ENCODE measurements at places on chromosomes 1 and 21. TPM values are rescaled to one million over a fixed set of nuclear protein-coding genes. Genes with fewer than 3 reads are reported as not detected.

DNA sequence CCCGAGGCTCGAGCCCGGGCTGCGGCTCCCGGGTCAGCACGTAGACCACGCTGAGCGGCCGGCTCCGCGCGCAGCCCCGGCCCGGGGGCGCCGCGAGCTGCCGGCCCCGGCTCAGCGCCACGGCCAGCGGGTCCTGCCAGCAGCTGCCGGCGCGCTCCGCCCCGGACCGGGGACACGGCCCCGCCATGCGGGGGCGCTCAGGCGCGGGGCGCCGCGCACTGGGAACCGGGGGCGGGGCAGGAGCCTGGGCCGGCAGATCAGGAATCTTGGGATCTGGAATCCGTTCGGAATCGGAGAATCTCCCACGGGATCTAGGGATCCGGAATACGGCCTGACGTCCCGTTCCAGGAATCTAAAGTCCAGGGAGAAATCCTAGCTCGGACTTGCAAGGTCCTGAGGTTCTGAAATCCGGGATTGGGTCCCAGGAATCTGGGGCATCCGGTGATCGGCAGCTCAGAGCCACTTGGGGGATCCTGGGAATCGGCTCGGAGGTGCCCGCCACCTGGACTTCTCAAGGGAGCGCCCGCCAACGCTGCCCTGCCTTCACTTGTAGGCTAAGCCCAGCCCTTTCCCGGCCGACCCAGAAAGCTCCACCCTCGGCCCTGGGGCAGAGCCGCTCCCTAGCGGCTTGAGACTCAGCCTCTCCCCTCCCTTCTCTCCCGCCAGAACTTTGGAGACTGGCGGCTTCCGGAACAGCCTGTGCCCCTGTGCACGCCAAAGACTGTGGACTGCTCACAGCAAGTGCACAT, at the start of gene MAP3K6:
Gene MAP3K6, minus strand, starts transcription at position 551 of the 749 bp plus-strand sequence. Its CDS starts 364 bp downstream, at position 187.
- DNase-seq, result peak; percentile 85

DNA sequence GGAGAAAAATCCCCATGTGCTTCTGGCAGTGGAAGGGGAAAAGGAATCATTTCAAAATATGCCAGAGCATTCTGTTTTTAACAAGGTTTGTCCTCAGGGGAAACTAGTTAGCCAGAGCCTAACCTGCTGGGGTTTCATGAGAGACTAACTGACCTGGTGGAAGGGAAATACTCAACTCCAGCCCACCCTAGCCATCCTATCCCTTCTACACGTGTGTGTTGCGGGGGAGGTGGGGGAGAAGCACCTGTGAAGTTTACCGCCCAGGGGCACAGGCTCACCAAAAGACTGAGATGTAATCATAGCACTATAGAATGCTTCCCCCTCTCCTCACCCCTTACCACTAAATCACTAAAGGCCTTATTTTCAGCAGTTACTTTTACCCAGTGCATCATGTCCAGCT, 139.5 kb downstream of the GRIK3 start:
- DNase-seq, result no peak

The TRNP1 gene
- 2.0 TPM for total RNA-seq

DNA sequence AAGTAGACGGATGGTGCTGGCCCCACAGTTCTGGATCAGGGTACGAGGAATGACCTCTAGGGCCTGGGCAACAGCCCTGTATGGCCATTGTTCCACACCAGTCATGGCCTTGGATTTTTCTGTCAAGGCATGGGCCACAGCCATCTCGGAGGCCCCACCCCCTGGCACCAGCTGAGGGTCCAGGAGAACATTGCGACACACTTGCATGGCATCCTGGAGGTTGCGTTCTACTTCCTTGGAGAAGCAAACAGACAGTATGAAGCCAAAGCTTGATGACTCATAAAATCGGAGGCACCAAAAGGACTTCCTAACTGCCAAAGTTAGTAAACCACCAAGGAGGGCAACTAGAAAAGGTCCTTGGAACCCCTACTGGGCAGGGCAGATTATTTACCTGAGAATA, 11.9 kb upstream of the VHLL start:
- DNase-seq, result no peak

DNA sequence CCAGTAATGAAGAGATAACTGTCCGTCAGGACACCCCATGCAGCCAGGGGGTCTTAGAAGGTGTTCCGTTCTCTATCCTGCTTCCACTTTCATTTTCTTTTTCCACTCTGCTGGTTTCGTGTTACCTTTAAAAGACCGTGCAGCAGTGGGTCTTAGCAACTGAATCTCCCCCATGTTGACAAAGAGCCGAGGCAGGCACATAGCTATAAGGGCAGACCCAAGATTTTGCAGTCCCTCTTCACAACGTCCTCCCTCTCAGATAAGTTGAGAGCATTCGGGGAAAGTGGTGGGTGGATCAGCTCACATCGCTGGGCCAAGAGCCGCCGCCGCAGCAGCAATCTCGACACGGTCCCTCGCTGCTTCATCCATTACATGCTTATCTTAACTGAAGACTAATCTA, 355.5 kb downstream of the LMO4 start:
- DNase-seq, result no peak

The PLEKHN1 gene
- 2.4 TPM for total RNA-seq

The SH2D5 gene
- not detected for total RNA-seq

The UTS2 gene
- not detected for total RNA-seq

DNA sequence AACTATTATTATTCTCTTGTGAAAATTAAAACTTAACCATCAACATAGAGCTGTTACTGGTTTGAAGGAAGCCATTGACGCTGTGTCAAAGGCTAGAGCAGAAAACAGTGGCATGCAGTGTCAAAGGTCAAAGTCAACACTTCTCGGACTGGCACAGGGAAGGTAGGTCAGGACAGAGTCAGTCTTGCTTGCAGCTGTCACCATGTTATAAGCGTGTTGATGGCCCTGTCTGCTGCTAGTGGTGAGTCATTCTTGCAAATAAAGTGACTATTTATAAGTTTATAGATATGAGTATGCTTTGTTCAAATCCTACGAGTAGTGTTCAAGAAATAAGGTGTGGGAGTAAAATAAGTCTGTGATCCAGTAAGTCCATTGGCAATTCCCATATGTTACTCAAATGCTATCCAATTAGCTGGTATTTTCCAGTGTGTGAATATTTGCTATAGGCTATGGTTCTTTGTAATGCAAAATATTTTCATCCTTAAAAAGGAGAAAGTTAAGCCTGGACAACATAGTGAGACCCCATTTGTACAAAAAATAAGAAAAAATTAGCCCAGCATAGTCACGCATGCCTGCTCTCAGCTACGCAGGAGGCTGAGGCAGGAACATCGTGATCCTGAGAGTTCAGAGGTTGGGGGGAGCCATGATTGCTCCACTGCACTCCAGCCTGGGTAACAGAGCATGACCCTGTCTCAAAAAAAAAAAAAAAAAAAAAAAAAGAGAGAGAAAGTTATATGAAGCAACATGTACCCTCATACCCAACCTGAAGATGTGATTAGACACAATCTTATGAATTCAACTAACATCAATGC, 26.3 kb upstream of the TINAGL1 start:
- no peak for DNase-seq

DNA sequence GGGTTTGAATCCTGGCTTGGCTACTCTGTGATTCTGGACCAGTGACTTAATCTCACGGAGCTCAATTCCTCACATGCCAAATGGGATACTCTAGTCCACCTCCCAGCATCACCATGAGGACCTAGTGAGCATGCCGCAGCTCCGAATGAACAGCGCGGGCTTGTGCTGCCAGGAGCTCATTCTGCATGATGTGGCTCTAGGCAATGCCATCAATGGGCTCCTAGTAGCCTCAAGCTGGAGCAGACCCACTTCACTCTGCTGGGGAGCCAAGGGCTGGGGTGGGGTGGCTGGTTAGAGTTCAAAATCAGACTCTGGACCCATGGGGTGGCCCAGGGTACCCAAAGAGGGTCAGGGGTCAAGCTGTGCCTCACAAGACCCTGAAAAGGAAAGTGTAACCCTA, 41.5 kb downstream of the CDK18 start:
- no peak for DNase-seq

- DNase-seq, result peak; percentile 16
Observed at GRCh38 chr1:202255343-202255742, 61.7 kb downstream of the LGR6 start.

GRCh38 chr1:196295766-196296165, 312.5 kb downstream of the KCNT2 start:
- no peak for DNase-seq

GRCh38 chr1:55062801-55063576, 23.6 kb downstream of the PCSK9 start:
- DNase-seq, result peak; percentile 46

- no peak for DNase-seq
Observed at GRCh38 chr1:14140831-14141401, 440.9 kb downstream of the PRDM2 start.

The CELA2A gene
- not detected for total RNA-seq

The LCE1A gene
- not detected for total RNA-seq

GRCh38 chr21:25845729-25846256, 111.0 kb downstream of the GABPA start:
- DNase-seq, result no peak

- no peak for DNase-seq
Observed at GRCh38 chr1:248174521-248174920, at the start of gene OR2M2. Gene OR2M2, plus strand, starts transcription at chr1:248174821. Its CDS starts 5,165 bp downstream, at chr1:248179986.

The LY9 gene
- 0.11 TPM for total RNA-seq

DNA sequence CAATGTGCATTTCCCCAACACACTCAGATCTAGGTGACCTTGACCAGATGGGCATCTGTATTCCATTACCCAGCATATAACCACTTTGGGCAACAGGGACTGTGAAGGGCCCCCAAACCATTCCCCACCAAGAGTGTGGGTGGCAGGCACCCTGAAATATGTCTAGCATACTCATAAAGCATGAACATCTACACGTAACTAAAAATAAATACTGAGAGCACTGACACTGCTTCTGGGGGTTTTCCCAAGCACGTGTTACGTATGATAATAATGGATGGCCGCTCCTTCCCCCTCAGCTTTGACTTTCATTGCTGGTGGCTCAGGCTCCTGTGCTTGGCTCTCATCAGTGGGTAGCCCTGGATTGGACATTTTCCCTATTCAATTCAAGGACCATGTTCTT, 39.1 kb downstream of the IGSF3 start:
- no peak for DNase-seq

The PADI2 gene
- total RNA-seq, result 0.93 TPM

- DNase-seq, result no peak
Observed at GRCh38 chr1:67599085-67599484, 85.9 kb upstream of the GADD45A start.

DNA sequence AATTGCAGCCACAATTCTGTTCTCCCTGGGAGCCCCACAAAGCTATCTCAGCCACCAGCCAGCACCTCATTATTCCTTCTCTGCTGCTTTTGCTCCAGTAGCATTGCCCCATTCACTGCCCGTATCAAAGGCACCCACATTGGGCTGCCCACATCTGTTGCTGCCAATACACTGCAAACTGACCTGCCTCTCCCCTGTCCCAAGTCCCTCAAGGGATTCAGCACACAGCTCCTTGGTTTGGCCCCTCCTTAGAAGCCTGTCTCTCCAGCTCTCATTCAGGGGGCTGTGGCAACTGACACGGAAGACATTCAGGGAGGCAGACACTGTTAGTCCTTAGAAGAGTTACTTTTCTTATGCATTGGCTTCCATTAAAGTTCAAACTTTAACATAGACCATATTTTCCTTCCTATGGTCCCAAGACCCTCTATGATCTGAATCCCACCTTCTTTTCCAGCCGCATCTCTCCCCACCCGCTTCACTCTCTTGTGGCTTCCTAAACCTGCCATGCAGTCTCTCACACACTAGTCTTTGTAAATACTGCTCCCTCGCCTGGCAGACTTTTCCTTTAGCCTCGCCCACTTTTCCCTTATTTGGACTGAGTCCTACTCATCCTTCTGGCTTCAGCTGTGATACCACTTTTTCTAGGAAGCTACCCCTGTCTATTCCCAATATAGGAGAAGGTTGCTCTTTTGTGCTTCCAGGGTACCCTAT, 19.3 kb upstream of the KLHDC8A start:
- DNase-seq, result no peak

DNA sequence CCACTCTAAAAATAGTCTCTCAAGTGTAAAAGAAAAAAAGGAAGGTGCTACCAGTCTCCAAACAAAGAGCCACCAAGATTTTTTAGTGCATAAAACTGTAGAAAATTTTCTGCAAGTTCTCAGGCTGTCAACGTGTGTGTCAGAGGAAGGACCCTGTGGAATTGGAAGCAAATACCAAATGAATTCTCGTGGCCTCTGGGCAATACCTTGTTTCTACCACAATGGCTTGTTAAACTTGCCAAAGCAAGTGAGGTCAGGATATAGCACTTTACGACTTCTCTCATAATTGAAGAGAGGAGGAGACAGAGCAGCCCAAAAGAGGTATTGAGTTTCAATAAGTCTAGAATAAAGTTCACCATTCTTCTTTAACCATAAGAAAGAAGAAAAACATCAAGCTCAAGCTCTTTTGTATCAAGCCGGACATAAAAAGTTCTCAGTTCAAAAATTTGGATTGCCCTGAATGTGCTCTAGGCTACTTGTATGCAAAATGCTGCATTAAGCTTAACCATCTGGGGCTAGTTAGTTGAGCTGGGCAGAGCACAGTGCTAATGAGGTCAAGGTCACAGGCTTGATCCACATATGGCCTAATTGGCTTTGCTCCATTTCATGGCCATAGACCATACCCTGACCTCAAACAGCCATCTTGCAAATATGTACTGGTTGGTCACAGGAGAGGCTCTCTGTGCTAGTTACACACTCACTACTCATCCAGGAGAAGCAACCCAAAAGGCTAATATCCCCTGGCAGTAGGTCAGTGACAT, 60.5 kb downstream of the TBX15 start:
- no peak for DNase-seq

The VN1R5 gene
- not detected for total RNA-seq

DNA sequence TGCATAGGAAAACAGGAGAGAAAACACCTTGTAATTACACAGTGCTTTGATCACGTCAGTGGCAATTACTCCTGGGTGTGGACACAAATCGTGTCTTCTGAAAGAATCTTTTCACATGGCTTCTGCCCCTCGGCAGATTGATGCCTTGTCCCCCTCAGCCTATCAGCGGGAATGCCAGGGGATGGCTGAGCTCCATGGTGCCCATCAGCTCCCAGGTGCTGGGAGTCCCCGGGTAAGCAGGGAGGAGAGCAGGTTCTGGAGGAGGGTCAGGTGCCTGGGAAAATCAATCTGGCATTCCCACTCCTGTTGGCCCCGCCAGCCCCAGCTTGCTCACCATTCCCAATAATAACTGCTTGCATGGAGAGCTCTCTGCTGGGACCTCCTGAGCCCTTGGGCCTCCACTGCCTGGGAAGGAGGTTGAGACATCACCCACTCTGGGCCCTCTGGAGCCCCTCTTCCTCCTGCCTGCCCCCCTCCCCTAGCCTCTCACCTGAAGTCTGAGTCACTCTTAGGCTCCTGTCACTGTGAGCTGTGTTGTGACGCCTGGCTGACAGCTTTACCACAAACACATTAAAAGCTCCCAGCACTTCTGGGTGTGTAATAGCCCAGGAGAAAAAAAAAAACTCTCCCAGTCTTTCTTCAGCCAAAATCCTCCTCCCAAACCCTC, 4.9 kb downstream of the CAMK2N1 start:
- DNase-seq, result peak; percentile 65

DNA sequence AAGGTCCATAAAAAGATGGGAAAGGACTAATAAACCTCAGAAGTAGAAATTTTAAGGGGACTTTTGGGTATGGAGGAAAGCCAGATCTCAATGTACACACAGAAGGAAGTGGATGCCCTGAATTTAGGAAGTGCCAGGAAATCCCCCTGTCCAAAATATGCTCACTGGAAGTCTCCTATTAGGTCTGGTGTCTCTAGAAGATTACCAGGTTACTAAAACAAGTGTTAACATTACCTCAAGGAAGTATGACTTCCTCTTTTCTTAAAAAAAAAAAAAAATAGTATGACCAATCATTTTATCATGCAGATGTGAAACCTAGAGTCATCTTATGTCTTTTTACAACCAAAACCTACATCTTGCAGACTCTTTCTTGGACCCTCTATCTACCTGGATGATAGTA, 30.7 kb downstream of the CD58 start:
- DNase-seq, result no peak

GRCh38 chr1:113760102-113761080, 1.1 kb upstream of the PHTF1 start:
- DNase-seq, result no peak

The PLA2G2D gene
- total RNA-seq, result not detected

The SPOCD1 gene
- total RNA-seq, result 0.53 TPM
